ENCODE measurements at places on chromosomes 3 and 15. TPM values are rescaled to one million over a fixed set of nuclear protein-coding genes. Genes with fewer than 3 reads are reported as not detected.
A peak's percentile ranks its signal among the peaks of the same experiment; 100 is the strongest.

DNA sequence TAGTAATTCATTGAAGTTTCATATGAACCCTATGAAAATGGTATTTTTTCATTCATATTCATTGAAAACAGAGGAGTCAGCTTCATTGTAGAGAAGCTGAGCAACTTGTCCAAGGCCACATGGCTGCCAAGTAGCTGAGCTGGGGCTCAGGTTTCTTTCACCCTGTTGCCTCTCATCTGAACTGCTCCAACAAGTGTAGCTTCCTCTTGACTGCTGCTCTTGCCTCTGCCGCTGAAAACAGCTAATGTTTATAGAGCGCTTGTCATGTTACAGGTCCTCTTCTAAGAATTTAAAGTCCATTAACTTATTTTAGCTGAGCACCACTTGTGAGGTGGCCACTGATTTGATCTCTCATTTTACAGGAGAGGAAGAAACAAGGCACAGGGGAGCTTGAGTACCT is 81.1 kb downstream of the PDCD6IP start:
- DNase-seq = no peak

DNA sequence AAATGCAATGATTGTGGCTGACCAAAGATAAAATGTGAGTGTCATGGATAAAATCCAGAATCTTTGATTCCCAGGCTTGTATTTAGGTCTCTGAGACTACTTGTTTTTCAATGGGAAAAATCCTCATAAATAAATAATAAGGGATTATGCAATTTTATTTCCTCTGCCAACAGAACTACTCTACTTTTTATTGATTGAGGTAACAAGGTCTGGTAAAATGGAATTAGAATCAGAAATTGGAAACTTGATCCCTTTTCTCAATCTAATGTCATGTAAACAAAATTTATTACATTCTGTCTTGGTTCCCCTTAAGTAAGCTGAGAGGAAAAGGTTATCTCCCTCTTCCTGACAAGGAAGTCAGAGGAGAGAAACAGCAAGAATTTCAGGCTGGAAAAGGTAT is 48.3 kb upstream of the CCDC50 start:
- no peak for DNase-seq

GRCh38 chr15:100113351-100114080 is 228.3 kb downstream of the ADAMTS17 start:
- DNase-seq = no peak

Gene COL8A1
- polyA plus RNA-seq = 0.21 TPM

DNA sequence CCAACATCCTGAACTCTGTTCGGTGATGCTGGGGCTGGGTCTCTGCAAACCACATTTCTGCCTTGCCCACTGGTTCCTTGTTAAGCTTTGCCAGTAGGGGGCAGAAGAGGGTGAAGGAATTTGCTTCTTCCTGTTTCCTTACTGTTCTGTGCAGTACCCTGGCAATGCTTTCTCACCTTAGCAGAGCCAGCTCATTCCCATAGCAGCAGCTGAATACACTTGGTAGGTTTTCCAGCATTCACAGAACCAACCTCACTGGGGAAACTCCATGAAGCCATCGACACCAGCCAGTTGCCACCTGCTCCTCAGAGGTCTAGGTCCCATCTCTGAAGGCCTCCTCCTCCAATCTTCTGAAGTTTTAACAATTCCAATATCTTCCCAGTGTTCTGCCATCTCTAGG is 308.4 kb downstream of the PDCD6IP start:
- peak; percentile 52 for DNase-seq

- no peak for DNase-seq
Observed at GRCh38 chr15:79452244-79453051, 20.3 kb downstream of the MINAR1 start.
